Caki2 (cell line): ENCODE measurements at places on chromosomes 16 and 17. TPM values are rescaled to one million over a fixed set of nuclear protein-coding genes. Genes with fewer than 3 reads are reported as not detected.

KRT14 gene
- total RNA-seq = not detected in 2 replicates

ATP2A1 gene
- 0.12 and 0.71 TPM in 2 replicates for total RNA-seq

KCNJ12 gene
- 0.07 TPM in 1 of 2 replicates, not detected in the other for total RNA-seq

KCNG4 gene
- total RNA-seq = not detected in 2 replicates

ZNF200 gene
- 12.1 and 12.8 TPM in 2 replicates for total RNA-seq

VAT1L gene
- not detected in 2 replicates for total RNA-seq

KRT39 gene
- not detected in 2 replicates for total RNA-seq

- no peak for DNase-seq
Measured at GRCh38 chr17:77321649-77322513, 181.1 kb downstream of the SEC14L1 start.

GRCh38 chr17:36884495-36885152 is 52.7 kb upstream of the LHX1 start:
- DNase-seq = no peak

DNA sequence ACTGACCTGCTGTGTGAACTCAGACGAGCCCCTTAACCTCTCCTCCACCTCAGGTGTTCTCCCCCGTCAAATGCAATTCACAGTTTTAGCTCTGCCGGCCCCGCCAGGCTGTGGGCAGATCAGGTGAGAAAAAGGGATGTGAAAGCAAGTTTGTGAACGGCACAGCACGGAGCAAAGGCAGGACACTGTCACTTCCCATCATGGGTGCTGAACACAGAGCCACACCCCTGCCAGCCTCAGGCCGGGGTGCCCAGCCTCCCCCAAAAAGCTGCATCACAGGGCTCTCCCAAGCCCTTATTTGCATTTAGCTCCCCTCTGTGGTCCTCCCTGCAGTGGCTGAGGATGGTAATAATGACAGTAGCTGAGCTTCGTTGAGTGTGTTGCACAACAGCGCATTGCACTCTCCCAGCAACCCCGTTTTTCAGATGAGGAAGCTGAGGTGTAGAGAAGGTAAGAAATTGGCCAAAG is 88.8 kb upstream of the TNRC6C start:
- DNase-seq = no peak
